H4 (cell line): ENCODE measurements at places on chromosomes 5 and 9. TPM values are rescaled to one million over a fixed set of nuclear protein-coding genes. Genes with fewer than 3 reads are reported as not detected.
A peak's percentile ranks its signal among the peaks of the same experiment; 100 is the strongest.

The IRX2 gene
- total RNA-seq: 0.10 TPM in 1 of 2 replicates, not detected in the other

The ANKH gene
- total RNA-seq: 20.8 and 46.2 TPM in 2 replicates

The NR6A1 gene
- 1.2 and 3.7 TPM in 2 replicates for total RNA-seq

The CAMK2A gene
- 0.02 TPM in 1 of 2 replicates, not detected in the other for total RNA-seq

The CAMK4 gene
- total RNA-seq: 8.8 and 22.5 TPM in 2 replicates

The DCP2 gene
- total RNA-seq: 33.4 and 36.1 TPM in 2 replicates

The EQTN gene
- not detected in 2 replicates for total RNA-seq

The TMEM171 gene
- total RNA-seq: 10.4 and 10.7 TPM in 2 replicates

The HMCN2 gene
- total RNA-seq: 0.10 TPM in 1 of 2 replicates, not detected in the other

The TRPM3 gene
- 0.06 and 0.14 TPM in 2 replicates for total RNA-seq

The OSMR gene
- 61.1 and 92.0 TPM in 2 replicates for total RNA-seq

The LRRTM2 gene
- 1.2 and 3.4 TPM in 2 replicates for total RNA-seq

GRCh38 chr5:99133921-99134320 is 205.1 kb upstream of the CHD1 start:
- no peak for DNase-seq

DNA sequence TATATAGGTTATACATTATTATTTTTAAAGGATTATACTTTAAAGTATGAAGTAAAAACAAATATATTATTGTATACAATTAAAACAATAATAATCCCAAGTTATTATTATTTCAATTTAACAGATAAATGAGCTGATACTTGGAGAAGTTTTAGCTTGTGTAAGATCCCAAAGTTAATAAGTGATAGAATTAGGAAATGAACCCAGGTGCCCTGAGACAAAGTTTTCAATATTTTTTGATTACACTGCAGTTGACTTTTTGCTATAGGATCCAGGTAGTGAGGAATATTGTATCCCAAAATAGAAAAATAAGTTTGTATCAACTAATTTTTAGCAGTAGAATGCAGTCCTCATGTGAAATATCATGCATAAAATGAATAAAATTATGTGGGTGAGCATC is 543.2 kb upstream of the ZNF608 start:
- DNase-seq: no peak

- no peak for DNase-seq
Measured at GRCh38 chr9:11708899-11709298, 984.3 kb upstream of the TYRP1 start.

GRCh38 chr9:79134654-79135053 is 437.1 kb upstream of the TLE4 start:
- DNase-seq: peak; percentile 38

DNA sequence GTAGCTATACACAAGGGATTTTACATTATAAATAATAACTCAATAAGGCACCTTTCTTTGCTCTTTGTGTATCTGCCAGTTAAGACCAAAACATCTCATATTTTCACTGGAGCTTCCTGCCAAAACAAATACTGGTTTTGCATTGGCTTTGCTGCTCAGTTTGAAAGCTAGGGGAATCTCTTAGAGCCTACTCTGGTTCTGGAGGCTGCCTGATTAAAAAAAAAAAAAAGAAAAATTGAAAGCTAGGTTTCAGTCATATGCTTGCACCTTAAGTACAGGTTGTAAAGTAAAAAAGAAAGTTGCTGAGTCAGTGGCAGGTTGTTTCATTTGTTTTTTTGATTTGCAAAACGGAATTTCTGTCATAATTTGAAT is 2.3 kb downstream of the DENND4C start:
- DNase-seq: no peak

GRCh38 chr5:154351141-154351540 is 94.7 kb upstream of the SAP30L start:
- no peak for DNase-seq

DNA sequence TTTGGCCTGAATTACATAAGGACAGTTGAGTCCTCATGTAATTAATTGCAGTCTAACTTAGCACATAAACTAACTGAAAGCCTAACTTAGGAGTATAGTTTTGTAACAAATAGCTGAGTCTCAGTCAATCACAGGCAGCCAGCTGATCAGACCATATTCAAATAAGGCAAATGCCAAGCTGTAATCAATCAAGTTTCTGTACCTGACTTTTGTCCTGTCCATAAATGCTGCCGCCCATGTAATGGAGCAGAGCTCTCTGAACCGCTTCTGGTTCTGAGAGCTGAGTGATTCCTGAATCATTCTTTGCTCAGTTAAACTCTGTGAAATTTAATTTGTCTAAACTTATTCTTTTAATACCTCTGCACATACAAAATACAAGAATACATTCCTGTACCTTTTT is 104.8 kb downstream of the TSSK1B start:
- no peak for DNase-seq

DNA sequence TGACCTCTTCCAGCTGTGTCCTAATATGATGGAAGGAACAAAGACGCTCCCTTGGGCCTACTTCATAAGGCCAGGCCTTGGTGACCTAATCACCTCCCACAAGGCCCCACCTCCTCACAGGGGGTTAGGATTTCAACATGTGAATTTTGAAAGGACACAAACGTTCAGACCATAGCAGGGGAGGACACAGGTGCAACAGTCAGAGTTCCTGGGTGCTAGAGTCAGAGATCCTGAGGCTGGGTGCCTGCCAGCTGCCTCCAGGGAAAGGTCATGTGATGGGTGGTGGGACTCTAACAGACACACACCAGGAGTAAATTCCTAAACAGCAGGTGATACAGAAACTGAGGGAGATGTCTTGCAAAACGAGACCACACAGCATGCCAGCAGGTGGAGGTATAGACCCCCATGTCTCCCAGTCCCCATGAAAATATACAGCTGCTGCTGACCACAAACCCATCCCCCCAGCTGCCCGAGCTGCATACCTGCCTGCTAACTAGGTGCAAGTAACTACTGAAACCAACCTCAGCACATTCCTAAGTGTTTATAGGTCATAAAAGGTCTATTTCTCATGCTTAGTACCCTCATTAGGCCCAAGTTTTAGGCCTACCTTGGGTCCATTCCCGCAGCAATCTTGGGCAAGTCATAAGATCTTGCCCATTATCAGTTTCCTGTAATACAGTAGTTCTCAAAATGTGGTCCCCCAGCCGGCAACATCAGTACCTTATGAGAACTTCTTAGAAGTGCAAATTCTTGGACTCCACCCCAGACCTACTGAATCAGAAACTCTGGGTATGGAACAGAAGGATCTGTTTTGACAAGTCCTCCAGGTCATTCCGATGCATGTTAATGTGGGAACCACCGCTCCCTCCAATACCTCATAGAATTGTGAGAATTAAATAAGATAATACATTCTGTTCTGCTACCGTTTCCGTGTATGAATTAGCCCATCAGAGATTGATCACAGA is 245.3 kb downstream of the ENC1 start:
- no peak for DNase-seq

- DNase-seq: peak; percentile 80
Measured at GRCh38 chr9:99433555-99433954, 211.5 kb downstream of the SEC61B start.

DNA sequence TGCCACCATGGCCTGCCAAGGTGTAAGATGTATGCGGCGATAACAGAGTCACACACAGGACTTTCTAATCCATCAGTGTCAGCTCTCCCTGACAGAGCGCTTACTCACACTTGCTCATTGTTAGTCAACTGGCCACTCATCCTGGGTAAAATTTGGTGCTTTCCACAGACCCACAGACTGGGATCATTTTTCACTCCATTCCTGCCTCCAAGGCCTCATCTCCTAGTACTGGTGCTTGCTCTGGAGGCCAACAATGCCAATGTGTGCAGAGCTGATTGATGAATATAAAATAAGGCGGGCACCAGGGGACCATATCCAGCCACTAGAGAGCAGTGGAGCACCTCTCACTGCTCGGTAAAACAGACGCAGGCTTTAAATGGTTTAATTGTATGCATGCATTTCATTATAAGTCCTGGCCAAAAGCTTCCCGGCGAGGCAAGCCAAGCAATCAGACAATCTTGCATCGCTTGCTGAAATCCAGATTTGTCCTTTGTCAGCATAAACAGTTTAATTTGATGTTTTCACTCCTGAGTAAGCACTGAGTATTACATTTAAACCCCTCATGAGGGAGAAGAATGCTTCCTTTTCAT is 22.3 kb downstream of the PSMB7 start:
- DNase-seq: peak; percentile 71

DNA sequence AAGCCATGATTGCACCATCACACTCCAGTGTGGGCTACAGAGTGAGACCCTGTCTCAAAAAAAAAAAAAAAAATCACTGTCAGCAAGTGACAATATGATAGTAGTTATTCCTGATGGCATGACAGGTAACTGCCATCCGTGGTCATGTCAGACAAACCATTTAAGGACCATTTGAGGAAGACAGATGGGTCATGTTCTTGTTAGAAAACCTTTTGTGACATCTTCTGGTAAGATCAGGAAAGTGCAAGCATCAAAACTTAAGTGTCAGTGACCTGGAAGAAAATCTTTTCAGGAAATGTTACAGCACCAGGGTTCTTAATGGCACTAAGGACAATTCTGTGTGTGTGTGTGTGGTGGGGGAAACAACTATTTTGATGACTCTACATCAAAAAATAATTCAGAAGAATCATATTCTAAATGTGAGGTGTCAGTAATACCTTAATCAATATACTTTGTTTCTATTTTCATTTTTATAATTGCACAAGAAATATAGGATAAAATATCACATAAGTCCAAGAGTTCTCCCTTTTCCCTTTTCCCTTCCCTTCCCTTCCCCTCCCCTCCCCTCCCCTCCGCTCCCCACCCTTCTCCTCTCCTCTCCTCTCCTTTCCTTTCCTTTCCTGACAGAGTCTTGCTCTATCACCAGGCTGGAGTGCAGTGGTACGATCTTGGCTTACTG is 17.8 kb downstream of the SLC38A9 start:
- peak; percentile 50 for DNase-seq

DNA sequence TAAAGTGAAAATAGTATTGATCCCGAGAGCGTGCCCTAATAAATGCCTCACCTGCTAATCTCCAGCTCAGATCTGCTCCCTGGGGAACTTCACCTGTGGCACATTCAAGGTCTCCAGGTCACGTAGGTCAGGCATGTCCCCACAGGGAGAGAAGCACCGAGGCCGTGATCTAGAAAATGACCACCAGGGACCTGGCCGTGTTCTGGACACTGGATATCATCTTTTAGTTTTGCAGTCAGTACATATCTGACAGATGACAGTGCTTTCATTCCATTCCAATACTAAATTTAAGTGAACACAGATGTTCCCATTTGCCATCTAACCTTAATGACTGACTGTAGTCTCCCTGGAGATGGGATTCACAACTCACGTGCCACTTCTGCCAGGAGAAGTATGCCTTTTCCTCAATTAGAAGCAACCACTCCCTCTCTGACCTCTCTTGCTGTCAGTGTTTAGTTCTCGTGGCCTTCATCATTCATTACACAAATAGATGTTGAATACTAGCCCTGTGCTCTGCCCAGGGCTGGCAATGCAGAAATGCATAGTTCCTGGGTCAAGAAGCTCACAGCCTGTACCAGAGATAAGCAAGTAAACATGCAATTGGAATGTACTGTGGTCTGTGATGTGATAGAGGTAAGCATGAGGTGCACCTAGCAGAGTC is 276.5 kb downstream of the NTRK2 start:
- no peak for DNase-seq

GRCh38 chr5:100603141-100603540 is 68.0 kb downstream of the FAM174A start:
- DNase-seq: no peak

DNA sequence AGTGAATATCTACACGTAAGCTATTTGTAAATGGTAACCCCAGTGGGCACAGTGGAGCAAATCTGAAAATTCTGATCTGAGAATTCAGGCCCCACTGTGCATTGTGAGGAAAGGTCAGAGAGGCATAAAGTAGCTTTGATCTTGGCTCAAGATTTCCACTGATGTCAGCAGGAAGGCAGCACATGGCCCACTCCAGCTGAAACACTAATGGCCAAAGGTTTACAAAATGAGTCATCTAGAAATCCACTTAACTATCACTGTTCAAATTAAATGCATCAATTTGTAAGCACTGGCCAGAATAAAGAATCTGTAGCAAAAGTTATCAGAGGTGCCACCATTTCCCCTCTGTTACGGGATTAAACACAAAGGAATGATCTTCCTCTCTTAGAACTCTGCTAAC is 191.6 kb downstream of the C9orf152 start:
- DNase-seq: peak; percentile 45

DNA sequence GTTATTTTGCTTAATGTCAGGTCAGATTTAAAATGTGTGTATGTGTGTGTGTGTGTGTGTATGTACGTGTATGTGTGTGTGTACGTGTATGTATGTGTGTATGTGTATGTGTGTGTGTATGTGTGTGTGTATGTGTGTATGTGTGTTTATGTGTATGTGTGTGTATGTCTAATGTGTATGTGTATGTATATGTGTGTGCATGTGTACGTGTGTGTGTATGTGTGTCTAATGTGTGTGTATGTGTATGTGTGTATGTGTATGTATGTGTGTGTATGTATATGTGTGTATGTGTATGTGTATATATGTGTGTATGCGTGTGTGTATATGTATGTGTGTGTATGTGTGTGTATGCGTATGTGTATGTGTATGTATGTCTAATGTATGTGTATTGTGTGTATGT is 125.1 kb upstream of the PHYKPL start:
- DNase-seq: no peak

GRCh38 chr9:135229701-135230385 is 142.4 kb downstream of the OLFM1 start:
- no peak for DNase-seq

DNA sequence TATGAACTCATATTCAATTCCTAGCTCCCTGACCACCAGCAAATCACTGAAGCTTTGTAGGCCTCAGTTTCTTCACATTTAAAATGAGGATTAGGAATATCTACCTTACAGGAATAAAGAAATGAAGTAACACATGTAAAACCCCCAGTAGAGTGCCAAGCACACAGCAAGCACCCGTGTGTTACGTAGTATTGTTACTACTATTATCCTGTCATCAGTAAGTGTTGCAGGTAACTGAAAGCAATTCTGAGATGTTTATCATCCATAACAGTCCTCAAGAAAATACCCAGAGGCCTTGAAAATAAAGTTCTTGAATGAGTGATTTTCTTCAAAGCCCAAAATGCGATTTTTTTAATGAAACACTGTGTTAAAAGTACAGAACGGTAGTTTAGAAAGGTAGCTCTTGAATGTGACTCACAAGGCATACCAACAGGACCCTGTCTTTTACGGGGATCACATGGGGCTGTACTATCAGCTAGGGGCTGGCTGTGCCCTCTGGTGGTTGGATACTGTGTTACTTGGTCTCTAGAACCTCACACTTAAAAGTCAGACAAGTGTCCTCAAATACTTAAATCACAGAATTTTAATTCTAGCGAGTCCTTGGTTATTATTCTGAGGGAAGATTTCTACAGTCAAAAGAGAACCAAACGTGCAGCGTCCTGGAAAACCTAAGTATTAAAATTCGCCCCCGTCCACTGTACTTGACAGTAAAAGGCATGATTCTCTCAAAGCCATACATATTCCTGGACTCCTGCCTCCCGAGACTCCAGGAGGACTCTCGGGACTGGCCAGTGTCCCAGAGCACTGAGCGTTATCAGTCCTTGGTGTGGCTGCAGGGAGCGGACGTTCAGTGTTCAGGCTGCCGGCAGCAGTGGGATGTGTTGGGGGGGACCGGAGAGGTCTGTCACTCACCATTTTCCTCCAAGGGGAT is 725 bp downstream of the NDUFB6 start:
- peak; percentile 61 for DNase-seq
